ENCODE measurements at places on chromosomes 6 and 20.

DNA sequence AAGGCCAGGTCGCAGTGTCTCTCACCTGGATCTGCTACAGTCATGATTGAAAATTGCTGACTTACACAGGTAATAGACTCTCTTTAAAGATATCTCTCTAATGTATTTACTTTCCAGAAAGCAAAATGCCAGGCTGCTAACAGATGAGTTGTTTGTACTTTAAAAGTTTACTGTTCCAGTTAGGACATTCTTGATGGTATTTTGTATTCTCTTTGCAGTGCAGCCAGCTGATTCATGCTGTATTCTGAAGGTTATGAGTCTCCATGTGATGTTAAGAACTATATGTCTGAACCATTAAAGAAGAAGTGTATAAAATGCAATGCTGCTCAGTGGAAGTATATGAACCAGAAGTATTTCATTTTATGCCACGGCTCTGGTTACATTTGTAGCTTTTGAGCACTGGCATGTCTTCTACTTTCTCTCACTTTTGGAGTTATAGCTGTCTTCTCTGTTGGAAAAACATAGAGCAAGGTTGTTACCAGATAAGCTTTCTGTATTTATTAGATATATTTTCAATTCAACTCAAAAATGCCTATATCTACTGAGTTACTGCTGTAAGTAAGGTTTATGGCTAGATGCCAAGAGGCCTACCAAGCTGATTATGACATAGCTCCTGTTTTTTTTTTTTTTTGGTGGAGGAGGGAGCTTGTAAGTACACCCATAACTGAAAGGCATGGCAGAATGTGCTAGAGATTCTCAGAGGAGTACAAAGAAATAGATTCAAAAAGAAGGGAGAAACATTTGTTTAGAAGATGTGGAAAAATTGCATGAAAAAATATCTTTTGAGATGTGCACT, 130.5 kb upstream of the MAN1A1 start:
- no peak for DNase-seq

DNA sequence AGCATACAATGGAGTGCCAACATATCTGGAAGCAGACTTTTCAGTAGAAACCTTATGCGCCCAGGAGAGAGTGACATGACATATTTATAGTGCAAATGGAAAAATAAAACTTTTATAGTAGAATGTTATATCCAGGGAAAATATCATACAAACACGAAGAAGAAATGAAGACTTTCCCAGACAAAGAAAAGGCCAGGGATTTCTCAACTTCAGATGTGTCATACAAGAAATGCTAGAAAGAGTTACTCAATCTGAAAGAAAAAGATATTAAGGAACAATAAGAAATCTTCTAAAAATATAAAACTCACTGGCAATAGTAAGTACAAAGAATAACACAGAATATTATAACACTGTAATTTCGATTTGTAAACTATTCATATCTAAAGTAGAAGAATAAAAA, 1269.3 kb downstream of the GRIK2 start:
- no peak for DNase-seq

GRCh38 chr20:37262505-37262904, 891 bp upstream of the GHRH start:
- DNase-seq, result no peak

DNA sequence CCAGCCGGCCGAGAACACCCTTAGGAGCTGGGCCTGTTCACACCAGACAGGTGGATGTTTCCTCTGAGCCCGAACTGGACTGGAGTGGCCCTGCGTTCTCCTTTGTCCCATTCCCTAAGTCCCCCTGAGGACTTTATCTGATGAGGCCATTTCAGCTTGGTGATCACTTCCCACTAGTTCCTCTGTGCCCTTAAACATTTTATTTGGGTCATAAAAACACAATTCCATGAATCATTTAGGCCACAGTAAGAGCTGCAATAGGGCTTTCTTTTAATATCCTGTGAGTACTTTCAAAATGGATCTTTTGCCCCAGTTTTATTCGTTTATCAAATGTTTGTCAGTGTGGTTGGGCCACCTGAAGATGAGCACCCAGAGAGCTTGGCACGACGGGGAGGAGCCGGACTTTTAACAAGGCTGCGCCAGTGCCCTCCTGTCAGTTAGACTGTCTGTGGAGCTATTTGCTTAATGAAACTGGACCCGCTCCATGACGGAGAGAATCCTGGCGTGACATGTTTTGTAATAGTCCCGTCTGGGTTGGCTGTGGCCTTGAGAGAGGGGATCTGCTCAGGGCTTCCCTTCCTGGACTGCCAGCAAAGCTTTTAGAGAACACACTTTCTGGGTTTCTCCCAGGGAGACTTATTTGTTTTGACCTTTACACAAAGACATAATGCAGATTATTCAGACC, 53.5 kb downstream of the ZDHHC14 start:
- DNase-seq, result no peak
